ENCODE measurements at places on chromosomes 7 and 10. TPM values are rescaled to one million over a fixed set of nuclear protein-coding genes. Genes with fewer than 3 reads are reported as not detected.

Gene OPALIN
- not detected for total RNA-seq

Gene AKR1E2
- total RNA-seq = 4.2 TPM

DNA sequence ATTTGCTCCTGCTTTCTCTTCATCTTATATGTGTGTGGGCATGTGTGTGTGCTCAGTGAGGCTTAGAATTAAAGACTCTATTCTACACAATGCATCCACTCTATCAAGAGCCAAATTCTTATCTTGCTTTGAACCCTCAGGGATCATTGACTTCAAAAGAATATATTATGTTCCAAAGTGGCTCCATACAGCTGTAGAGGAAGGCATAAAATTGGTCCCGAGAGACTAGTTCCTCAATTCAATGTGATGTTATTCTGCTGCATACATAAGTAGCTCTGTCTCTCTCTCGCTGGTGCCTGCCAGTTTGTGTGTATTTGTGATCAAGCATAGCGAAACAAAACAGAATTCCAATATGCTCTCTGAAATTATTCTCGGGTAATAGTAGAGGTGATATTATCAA, 997.9 kb upstream of the POT1 start:
- no peak for DNase-seq

GRCh38 chr10:115711306-115711705, 561.7 kb downstream of the GFRA1 start:
- DNase-seq = no peak
